ENCODE measurements at places on chromosomes 7 and 10.

DNA sequence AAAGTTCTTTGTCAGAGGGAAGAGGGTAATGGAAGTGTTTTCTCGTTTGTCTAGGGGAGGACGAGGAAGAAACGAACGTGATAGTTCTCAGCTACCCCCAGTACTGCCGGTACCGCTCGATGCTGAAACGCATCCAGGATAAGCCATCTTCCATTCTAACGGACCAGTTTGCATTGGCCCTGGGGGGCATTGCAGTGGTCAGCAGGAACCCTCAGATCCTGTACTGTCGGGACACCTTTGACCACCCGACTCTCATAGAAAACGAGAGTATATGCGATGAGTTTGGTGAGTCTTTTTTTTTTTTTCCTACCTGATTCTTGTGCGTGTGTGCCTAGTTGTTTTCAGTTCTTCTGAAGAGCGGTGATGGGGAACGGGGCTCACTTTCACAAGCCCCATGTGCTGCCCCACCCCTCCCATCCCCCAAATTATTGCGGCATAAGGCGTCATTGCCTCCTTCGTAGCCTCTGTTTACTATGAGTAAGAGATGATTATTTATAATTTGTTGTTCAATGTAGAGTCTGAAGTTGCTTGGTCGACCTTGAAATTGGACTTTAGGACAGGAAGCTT is 98.6 kb downstream of the ARID5B start:
- no peak for DNase-seq

GRCh38 chr10:50508315-50509051 is 115.3 kb downstream of the SGMS1 start:
- no peak for DNase-seq

DNA sequence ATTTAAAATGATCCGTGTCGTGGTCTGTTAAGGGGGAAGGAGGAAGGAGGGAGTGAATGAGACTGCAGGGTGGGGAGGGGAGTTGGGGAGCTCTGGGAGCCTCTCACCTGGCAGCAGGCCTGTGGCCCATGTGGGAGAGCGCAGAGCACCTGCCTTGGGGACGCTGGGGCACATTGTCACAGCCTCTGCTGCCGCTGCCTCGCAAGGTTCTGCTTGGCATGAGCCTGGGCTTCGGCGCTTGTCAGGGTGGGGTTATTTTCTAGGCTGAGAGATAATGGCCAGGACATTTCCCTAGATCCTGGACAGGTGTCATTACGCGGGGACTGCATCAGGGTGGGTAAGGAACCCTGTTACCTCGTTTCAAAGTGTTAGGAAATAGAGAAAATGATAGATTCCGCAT is 2.2 kb upstream of the SUN1 start:
- DNase-seq: no peak

DNA sequence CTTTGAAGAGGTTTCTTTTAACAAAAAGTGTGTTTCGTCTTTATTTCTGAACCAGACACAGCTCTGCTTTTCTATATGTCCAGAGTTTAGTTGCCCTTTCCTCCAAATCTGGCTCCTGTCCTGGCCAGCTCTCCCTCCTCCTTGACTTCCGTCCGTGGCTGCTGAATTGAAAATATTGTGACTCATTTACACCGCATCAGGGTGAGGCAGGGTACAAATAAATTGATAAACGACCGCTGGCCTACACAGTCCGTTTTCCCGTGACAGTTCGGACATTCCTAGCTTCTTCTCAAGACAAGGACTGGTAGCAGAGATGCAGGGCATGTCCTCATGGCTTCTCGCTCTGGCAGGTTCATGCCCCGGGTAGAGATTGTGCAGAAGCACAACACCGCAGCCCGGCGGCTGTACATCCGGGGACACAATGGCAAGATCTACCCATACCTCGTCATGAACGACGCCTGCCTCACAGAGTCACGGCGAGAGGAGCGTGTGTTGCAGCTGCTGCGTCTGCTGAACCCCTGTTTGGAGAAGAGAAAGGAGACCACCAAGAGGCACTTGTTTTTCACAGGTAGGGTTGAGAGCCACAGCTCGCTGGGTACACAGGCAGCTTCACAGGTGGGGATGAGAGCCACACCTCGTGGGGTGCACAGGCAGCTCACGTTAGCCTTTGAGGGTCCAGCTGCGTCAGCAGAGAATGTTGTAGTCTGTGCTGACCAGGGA is 126.6 kb downstream of the TRRAP start:
- DNase-seq: no peak

DNA sequence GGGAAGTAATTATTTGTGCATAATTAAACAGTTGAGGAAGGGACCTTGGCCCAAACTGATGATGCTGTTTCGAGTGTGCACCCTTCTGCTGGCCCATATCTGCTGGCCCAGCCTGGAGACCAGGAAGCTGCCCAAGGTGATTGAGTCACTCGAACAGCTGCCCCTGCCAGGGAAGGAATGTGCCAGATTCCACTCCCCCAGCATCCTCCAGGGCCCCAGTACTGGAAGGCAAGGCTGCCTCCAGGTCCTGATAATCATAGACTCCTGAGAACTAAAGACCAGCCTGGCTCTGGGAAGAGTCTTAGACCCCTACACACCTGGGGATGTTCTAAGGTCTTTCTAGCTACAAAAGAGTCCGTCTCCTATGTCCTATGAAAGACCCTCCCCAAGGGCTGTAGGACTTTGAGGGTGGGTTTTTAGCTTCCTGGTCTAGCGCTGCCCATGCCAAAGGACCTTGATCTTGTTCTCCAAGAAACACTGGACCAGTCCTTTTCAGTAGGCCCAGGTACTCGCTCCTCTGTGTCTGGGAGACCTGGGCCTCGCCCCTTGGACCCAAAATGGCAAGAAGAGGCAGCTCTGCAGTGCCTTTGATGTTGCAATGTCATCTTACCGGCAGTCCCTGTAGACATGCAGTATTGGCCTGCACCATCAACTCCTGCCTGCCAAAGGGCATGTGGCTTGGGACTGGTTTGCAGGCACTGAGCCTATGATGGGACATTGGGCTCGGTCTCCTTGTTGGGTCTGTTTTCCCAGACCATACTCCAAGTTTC is 103.2 kb upstream of the GPR26 start:
- no peak for DNase-seq

All from Karpas-422 (cell line).